ENCODE measurements at places on chromosomes 6 and 20. TPM values are rescaled to one million over a fixed set of nuclear protein-coding genes. Genes with fewer than 3 reads are reported as not detected.

DNA sequence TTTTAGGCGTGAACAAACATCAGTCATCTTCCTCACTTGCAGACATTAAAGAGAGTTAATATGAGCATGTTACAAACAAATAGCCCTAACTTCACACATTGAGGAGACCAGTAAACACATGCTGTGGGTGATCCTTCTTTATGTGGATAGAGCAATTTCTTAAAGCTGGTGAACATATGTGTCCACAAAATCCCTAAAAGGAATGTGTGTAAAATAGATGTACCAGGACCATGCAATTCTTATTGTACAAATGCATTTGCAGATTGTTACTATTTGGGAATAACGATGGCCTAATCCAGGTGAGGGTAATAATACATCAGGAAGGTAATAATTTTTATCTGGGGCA, 228.9 kb downstream of the ALDH8A1 start:
- DNase-seq = no peak

DNA sequence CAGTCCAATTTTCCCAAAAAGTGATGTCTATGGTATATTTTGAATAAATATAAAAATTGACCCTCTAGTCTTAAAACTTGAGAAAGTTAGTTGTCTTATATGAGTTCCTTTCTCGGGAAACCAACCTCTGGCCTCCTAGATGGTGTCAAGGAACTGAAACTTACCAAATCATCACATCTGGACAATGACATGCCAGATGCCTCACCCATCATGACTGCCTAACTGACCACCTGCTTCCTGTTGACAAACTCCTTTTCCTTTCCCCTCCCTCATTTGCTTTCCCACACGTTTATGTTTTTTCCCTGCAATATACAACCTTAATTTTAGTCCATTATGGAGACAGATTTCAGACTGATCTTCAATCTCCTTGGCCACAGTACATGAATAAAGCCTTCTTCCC, 731.0 kb downstream of the EPHA7 start:
- no peak for DNase-seq

DNA sequence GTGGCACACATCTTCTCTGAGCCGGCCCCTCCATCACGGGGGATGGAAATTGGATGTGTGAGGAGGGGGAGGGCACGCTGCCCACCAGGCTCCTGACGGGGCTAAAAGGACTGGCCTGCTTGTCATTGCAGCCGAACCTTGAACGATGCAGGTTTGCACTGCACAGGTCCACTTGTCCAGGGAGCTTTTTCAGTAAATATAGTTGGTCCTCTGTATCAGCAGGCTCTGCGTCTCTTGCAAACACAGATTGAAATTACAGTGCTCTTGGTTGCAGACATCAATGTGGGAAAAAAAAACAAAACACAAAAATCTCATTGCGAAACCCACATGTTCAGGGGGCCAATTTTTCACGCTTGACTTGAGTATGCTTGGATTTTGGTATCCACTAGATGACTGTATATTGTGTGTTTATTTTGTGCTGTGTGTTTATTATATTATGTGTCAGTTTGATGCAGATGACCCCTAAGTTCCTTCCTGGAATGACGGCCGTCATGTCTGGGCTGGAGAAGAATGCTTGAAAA, 29.2 kb downstream of the ERMARD start:
- DNase-seq = no peak

DNA sequence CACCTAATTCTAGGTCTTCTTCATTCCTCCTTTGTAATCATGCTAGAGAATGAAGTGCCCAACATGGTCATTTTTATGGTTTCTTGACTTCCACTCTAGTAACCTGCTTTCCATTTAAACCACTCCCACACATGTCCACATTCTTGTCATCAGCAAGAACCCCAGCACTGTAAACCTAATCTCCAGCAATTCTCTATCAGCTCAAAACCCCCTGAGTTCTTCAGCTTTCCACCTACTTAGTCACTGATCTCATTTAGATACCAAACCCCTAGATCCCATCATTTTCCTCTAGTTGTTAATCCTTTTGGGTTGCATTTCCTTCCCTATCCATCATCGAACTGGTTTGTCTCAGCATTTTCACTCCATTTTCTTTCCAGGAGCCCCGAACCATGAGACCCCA, 49.7 kb downstream of the GOPC start:
- no peak for DNase-seq

DNA sequence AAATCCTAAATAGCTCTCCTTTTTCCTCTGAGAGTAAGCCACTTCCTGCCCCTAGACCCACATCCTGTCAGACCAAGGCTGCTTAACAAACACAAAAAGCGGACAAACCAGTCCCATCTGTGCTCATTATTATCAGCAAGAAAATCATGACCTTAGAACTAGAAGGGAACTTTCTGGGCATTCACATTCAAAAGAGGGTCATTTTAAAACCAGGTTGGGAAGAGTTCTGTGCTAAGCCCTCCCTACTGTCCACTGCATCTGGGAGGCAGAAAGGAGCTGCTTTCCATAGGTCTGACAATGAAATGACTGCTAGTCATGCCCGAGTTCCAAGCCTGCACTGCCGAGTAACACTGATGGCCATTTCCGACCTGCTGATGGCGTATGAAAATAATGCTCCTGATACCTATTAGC, 15.4 kb downstream of the EZR start:
- peak; percentile 28 for DNase-seq

GRCh38 chr20:42742926-42743325, 446.8 kb downstream of the PTPRT start:
- no peak for DNase-seq

GRCh38 chr6:141195251-141195832, 937.4 kb upstream of the GJE1 start:
- DNase-seq = peak; percentile 8

DNA sequence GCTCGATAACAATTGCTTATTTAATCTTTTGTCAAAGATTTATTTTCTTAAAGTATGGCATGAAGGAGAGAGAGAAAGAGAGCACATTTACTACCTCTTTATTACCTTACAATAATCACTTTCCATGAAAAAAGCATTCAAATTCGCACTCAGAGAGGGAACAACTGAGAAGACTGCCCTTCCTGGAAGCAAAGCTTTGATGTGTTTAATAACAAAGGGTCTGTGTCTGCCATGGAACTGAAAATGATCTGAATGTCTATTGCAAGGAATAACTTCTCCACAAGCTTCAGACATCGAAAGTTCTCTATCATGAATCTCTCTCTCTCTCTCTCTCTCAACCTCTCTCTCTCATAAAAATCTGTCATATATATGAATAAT, 308.9 kb downstream of the HDGFL1 start:
- DNase-seq = no peak

GRCh38 chr20:54133434-54134427, 40.1 kb downstream of the CYP24A1 start:
- DNase-seq = peak; percentile 16

GRCh38 chr20:58634059-58634458, 17.0 kb upstream of the STX16 start:
- DNase-seq = no peak

- no peak for DNase-seq
These were observed 30.9 kb upstream of the RBM24 start for GRCh38 chr6:17250237-17250636.

- no peak for DNase-seq
These were observed 27.3 kb downstream of the RIN2 start for GRCh38 chr20:19785173-19785982.

- DNase-seq = no peak
These were observed 14.0 kb upstream of the APMAP start for GRCh38 chr20:25006431-25007167.

GRCh38 chr6:64439274-64439673, 803.7 kb downstream of the PHF3 start:
- no peak for DNase-seq

Gene OXT
- total RNA-seq = not detected

Gene CST4
- not detected for total RNA-seq

Gene C6orf58
- not detected for total RNA-seq

Gene PRND
- total RNA-seq = not detected

Gene HTR1E
- total RNA-seq = not detected

Measured in H4 (cell line).